ENCODE measurements at places on chromosomes 11 and 22. TPM values are rescaled to one million over a fixed set of nuclear protein-coding genes. Genes with fewer than 3 reads are reported as not detected.

The RCOR2 gene
- 0.09 TPM for total RNA-seq

The LRRN4CL gene
- 0.51 TPM for total RNA-seq

The PIWIL4 gene
- 1.2 TPM for total RNA-seq

The FOLR1 gene
- 0.68 TPM for total RNA-seq

The CCDC81 gene
- total RNA-seq: 0.23 TPM

The ACRV1 gene
- not detected for total RNA-seq

The RBMXL2 gene
- not detected for total RNA-seq

The MYBPC3 gene
- total RNA-seq: not detected

The OR2D2 gene
- not detected for total RNA-seq

The GGT5 gene
- 27.8 TPM for total RNA-seq

The ABTB2 gene
- 0.23 TPM for total RNA-seq

The PKDREJ gene
- total RNA-seq: under 0.01 TPM

The FGF19 gene
- total RNA-seq: not detected

The SCGB1A1 gene
- not detected for total RNA-seq
